CD4-positive, alpha-beta T cell treated with Interleukin-6 at 100 ng/mL for 8 hours (primary cell): ENCODE measurements at places on chromosomes 3 and 15.

- DNase-seq = no peak
These were observed 270.3 kb downstream of the IL5RA start for GRCh38 chr3:2839876-2840275.

DNA sequence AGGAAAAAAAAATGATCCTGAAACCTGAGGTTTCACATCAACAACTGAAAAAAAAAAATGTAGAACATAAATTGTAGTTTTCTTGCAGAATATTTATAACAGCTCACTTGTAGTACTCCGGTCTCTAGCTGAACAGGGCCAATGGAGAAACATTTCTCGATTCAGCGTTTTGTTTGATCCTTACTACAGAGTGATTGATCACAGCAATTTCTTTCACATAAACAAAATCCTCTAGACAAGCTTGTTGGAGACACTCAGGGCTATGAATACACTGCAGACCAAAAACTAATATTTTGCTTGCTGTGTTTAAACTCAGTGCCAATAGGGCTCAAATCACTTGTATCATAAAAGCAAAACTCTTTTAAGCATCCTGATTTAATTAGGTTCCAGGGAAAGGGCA lies 127.0 kb upstream of the CNTN6 start:
- DNase-seq = no peak

DNA sequence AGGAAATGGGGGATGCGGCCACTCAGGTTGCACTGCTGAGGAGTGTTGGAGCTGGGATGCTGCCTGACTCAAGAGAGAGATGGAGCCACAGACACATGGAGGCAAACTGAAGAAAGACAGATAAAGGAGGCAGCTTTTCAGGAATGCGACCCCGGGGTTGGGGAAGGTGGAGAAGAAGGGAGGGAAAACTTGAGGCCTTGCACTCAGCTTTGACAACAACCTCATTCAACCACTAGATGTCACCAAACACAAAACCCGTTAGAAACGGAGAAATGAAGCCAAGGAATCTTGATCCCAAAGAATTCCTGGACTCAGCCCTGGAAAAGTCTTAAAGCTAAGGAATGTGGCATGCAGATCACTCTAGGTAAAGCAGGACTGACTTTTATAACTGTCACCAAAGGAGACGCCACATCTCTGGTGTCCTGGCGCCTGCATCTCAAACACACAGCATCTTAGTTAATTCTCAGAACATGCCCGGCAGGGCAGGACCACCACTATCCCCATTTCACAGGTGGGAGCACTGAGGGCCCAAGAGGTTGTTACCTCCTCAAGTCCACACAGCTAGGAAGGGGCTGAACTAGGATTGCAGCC lies 59.6 kb upstream of the LMCD1 start:
- no peak for DNase-seq

- DNase-seq = no peak
These were observed 39.5 kb downstream of the TIGIT start for GRCh38 chr3:114333180-114333922.

DNA sequence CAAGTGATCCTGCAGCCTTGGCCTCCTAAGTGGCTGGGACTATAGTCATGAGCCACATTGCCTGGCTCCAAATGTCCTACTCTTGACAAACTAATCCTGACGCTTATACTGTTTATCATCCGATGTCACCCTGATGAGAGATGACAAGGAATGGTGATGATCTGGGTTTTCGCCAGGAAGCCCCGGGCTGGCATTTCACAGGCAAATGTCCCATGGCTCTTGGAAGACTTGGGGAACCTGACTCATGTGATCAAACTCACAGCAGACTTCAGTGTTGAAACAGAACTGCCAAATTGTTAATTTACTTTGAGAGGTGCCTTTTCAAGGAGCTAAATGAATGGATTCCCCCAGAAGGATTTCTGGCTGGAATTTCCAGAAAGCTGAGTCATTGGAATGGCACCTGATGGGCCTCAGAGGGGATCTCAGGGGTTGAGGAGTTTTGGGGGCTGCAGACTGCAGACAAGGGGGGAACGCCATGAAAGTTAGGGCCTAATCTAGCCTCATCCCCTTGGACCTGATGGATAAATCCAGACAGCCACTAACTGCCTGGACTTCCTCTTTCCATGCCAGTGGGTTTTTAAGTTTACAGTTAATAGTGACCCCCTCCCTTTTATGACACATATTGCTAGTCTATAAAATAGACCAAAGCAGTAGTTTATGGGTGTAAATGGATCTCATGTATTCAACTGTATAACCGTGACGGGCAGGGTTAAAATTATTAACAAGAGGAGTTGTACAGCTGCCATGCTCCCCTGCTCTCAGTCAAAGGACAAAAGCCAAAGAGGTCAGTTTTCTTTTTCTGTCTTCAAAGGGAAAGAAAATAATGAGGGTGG lies 146.6 kb downstream of the CHSY1 start:
- DNase-seq = no peak

- no peak for DNase-seq
These were observed 477.6 kb downstream of the RAP2B start for GRCh38 chr3:153639631-153640030.

GRCh38 chr3:149234671-149235245 lies 13.1 kb upstream of the CP start:
- no peak for DNase-seq

- DNase-seq = no peak
These were observed 17.8 kb downstream of the SMAD3 start for GRCh38 chr15:67083135-67083762.

DNA sequence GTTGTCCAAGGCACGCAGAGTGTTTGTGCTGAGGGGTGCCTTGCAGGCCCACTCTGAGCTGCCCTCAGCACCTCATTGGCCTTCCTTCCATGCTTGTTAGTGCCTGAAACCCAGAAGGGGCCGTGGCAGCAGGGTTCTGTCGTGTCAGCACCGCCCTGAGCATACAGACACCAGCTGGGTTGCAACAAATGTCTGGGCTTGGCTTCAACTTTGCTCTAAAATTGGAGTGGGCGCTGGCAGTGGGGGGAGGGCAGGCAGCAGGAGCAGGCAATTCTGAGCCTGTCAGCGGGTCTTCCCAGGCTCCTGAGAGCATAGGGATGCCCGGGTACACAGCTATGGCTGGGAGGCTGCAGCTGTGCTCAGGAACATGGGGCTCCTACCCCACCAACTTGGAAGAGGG lies 464.3 kb downstream of the EPHA3 start:
- no peak for DNase-seq

- DNase-seq = no peak
These were observed 37.8 kb downstream of the GPR171 start for GRCh38 chr3:151165226-151165625.

DNA sequence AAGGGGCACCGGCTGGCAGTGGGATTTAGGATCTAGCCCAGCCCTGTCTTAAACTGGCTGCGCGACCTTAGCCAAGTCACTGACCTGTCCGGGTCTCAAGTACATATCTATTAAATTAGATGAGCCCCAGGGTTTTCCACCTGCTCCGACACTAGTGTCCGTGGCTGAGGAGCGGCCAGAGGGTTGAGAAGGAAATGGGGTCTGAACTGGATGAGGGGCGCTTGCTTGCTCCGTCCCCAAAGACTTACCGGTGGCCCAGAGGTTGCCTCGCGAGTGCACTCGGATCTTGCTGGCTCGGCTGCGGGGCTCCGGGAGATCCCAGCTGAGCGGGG lies 285 bp downstream of the NMB start:
- DNase-seq = no peak

DNA sequence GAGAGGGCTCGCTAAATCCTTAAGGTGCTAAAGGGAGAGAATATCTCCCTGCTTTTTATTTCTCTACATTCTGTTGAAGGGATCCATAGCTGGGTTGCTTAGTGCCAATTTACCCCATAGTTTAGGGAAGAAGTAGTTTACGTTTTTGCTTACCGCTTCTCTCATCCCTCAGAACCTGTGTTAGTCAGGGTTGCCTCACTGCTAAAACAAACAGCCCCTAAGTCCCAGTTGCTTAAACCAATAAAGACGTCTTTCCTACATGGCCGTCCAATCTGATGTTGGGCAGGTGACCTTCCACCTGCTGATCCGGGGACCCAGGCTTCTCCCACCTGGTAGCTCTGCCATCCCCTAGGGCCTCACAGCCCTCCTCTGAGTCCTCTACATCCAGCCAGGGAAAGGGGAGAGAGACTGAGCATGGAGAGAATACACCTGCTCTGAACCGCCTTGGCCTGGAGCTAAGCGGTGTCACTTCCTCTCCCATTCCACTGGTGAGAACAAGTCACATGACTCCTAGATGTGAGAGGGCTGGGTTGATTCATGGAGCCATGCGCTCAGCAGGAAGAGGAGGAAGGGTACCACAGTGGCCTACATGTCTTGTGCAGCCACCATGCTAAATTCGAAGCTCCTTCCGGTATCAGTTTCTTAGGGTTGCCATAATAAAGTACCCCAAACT lies 26.3 kb downstream of the DNASE1L3 start:
- no peak for DNase-seq

DNA sequence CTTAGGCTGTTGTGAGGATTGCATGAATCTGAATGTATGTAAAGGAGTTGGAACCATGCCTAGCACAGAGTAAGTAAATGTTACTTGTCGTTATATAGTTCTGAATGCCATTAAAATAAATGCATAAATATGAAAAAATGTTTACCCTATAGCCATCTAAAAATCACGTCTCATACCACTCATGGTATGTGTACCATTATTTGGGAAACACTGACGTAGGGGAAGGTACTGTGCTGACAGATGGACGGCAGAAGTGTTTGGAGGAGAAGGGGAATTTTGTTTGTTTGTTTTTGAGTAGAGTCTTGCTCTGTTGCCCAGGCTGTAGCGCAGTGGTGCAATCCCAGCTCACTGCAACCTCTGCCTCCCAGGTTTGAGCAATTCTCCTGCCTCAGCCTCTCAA lies 30.5 kb upstream of the PDZRN3 start:
- DNase-seq = no peak

DNA sequence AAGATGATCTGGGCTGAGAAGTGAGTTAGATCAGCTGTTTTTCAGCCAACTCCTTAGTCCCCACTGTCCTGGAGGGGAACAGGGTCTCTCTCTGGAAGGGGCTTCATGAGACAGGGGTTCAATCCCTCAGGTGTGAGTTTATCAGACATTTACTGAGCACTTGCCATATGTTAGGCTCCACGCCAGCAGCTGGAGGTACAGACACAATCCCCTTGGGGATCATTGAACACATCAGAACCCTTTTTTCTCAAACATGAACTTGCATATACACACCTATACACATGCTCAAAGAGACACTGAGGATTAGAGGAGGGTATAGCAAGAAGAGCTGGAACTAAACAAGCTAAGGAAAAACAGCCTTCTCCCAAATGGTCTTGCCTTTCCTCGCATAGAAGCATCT lies 5.5 kb upstream of the BMF start:
- no peak for DNase-seq

- no peak for DNase-seq
These were observed 18.1 kb downstream of the CPA3 start for GRCh38 chr3:148883163-148883562.

DNA sequence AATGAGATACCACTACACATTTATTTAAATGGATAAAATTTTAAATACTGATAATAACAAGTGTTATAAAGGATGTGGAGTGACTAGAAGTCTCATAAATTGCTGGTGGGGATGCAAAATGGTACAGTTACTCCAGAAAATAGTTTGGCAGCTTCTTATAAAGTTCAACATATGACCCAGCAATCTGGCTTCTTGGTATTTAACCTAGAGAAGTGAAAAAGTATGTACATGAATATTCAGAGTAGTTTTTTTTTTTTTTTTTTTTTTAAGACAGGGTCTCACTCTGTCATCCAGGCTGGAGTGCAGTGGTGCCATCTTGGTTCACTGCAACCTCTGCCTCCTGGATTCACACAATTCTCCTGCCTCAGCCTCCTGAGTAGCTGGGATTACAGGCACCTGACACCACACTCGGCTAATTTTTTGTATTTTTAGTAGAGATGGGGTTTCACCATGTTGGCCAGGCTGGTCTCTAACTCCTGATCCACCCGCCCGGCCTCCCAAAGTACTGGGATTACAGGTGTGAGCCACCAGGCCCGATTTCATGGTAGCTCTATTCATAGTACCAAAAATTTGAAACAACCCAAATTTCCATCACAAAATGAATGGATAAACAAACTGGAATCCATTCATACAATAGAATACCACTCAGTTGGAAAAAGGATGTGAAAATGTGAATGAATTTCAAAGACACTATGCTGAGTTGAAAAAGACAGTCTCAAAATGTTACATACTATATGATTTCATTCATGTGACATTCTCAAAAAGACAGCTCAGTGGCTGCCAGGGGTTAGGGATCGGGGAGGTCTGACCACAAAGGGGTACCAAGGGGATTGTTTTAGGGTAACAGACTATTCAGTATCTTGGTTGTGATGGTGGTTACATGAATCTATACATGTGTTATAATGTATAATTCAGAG lies 14.4 kb downstream of the RRP9 start:
- no peak for DNase-seq

GRCh38 chr3:147388700-147389580 lies 17.4 kb downstream of the ZIC4 start:
- DNase-seq = no peak

GRCh38 chr15:39359771-39360170 lies 221.1 kb upstream of the THBS1 start:
- DNase-seq = no peak

DNA sequence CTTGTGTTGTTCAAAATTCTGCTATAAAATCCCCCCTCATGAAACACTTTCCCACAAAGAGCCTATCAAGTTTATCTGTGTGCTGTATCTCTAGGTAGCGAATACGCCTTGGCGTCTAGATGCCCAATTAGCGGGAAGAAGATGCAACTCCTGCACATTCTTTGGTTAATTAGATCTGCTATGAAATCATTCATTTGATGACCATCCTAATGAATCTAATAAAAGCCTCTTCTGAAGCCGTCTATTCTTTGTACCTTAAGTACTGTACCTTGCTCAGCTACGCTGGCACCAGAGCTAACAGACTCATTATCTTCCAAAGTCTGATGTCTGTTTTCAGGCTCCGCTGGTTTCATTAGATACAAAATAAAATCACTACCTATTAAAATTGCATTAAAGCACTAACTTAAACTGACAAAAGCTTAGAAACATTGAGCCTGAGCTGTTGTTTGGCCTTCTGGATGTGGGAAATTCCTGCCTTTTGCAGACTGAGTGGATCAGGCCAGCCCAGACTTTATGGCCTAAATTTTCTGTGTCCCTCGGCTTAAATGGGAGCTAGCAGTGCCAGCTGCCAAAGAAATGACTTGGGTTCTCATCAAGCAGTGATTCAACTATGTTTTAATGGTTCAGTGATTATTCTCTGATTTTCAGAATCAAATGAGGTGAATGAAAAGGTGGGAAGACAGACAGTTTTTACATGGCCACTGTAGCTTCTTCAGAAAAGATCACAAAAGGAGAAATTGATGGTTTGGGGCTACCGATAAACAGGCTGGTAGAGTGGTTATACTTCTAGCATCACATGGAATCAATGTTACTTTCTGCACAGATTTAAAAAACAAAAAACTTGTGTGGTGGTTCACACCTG lies 28.4 kb upstream of the CHST2 start:
- DNase-seq = no peak

GRCh38 chr3:52062505-52062904 lies 6.1 kb upstream of the DUSP7 start:
- DNase-seq = no peak

- DNase-seq = no peak
These were observed 142.8 kb downstream of the LIPC start for GRCh38 chr15:58574631-58575030.
